ENCODE measurements at places on chromosomes 7 and 10. TPM values are rescaled to one million over a fixed set of nuclear protein-coding genes. Genes with fewer than 3 reads are reported as not detected.

CCDC201 gene
- not detected for total RNA-seq

DNA sequence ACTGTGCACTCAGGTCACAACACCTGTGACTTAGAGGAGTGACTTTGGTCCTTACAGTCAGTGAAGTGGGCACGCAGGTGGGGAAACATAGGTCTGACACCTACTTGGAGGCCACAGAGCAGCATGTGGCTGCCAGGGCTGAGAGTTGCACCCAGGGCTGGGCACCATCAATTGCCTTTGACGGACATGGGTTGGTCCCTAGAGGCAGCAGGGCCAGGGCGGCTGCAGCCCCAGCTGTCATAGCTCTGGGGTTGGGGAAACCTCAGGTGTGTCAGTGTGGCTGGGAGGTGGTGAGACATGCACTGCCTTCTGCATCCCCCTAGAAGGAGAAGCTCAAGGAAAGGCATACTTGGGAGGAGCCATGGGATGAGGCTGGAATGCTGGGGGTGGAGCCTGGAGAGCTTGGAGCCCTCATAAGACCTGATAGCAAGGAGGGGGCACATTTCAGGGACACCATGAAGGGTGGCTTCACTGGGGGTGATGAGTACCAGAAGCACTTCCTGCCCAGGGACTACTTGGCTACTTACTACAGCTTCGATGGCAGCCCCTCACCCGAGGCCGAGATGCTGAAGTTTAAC, at the start of gene INMT:
Gene INMT (plus strand): TSS at position 440 of the 578 bp plus-strand sequence. CDS start 16 bp downstream, at position 456.
- DNase-seq: no peak

SPDYE6 gene
- not detected for total RNA-seq

- no peak for DNase-seq
These were observed 358.5 kb upstream of the ANKRD30A start for GRCh38 chr10:36766940-36767339.

- no peak for DNase-seq
These were observed 20.5 kb downstream of the BNIP3 start for GRCh38 chr10:131961047-131961776.

LLCFC1 gene
- not detected for total RNA-seq

LRRC61 gene
- total RNA-seq: 54.9 TPM

- DNase-seq: no peak
These were observed 259.7 kb upstream of the PITRM1 start for GRCh38 chr10:3432081-3432825.

DNA sequence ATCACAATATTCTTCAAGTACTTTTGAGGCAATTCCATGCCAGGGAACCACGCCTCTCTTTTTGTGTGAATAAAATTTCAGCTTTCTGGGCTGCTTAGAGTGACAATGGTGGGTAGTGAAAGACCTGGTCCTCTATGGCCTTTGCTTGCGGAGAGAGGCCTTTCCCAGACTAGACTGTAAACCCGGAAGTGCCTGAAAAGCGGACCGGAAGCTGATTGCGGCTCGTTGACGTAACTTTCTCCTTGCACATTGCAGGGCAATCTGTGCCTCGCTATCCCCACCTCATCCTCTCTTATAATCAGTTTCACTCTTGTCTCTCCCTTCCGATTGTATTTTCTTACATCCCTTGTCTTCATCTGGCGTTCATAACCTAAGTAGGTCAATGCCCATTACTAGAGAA, 310.4 kb downstream of the CAMK1D start:
- no peak for DNase-seq

SAP25 gene
- not detected for total RNA-seq

STEAP1 gene
- not detected for total RNA-seq

DNA sequence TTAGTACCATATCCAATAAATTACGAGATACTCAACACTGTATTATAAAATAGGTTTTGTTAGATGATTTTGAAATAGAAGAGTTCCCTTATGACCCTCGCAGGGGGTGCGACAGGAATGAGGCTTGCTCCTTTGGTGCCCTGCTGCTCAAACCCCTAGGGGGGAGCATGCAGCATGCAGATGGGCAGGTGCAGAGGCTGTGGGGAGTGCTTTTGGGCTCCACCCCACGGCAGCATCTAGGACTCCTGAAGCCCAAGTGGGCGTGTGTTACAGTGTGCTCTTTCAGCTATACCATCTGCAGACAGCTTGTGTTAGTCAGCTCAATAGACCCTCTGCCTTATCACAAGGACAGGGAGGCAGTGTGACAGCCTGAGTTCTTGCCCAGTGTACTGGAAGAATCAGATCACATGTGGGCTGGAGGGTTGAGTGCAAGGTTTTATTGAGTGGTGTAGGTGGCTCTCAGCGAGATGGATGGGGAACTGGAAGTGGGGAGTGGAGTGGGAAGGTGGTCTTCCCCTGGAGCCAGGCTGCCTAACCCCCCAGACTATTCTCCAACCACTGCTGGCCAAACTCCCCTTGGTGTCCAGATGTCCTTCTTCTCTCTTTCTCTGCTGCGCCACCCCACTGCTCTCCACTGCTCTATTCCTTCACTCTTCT, 3.1 kb upstream of the MRC1 start:
- no peak for DNase-seq

DNA sequence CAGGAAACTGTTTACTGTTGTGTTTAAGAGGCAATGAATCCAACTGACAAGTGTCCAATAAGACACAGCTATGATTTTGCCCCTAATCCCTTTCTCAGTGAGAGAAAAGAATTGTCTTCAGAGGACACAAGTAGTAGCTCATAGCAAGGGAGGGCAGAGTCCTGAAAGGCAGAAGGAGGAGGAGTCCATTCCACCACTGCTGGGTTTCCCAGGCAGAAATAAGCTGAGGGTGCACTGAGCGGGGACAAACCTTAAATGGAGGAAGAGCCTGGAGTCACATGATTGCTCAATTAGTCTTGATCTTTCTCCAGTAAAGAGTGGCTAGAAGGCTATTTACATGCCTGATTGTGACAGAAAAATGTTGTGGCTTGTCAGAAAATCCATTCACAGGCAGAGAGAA, 573.8 kb downstream of the POM121L12 start:
- DNase-seq: no peak

GRCh38 chr7:45236666-45237065, 79.1 kb downstream of the RAMP3 start:
- no peak for DNase-seq

PLEKHS1 gene
- total RNA-seq: not detected

DNA sequence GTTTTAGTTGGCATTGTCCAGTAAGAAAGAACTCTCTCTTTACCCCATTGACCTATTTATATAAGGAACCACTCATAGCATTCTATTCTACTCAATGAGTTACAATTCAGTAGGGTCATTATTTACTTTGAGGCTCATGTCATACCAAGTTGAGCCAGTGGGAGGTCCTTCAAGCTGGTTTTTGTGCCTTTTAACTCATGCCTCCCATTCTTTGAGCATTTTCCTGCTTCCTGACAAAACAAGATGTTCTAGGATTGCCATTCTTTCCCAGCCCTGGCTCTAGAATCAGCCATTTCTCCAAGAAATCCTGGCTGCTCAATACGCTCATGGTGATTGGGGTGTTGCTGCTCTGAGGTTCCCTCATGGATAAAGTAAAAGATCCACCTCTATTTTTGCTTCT, 250.1 kb downstream of the ABCA13 start:
- peak; percentile 43 for DNase-seq

DNA sequence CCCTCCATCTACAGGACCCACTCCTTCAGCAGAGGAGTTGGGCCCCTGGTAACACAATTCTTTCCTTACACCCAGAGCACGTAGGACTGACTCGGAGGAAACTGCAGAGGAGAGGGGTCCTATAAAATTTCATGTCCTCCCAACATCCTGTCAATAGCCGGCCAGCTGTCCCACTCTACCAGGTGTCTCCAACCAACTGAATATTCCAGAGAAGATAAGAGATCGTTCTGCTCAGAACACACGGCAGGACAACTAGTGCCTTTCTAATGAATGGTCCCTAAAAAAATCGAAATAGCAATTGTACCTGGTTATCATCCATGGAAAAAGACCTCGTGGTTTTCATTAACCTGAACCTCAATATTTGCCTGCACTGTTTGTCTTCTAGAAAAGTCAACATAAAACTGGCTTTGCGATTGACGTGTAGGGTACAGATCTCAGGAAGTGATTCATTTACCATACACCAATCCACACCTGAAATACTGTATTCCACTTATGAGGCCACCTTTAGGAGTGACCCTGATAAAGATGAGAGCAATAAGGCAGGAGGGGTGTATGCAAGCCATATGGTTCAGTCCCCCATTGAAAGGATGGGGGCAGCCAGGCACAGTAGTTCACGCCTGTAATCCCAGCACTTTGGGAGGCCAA, 111.7 kb downstream of the PARP12 start:
- DNase-seq: no peak

PRSS1 gene
- total RNA-seq: not detected

DNA sequence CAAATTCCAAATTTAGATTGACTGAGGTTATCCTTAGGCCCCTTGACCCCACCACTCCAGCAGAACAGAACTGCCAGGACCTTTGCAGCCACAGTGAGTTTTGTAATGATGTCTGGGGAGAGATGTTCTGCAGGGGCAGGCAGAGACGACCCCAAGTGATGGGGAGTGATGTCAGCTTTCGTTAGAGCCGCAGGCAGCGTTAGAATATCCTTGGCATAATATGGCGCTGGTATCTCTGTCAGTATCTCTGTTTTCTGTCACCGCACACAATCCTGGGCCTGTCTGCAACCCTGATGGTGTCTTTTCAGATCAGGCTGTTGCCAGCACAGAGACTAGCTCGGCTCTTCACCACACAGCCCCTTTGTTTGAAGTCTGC, 1083.6 kb downstream of the KCNMA1 start:
- no peak for DNase-seq

KIAA1549 gene
- total RNA-seq: 0.58 TPM

DNA sequence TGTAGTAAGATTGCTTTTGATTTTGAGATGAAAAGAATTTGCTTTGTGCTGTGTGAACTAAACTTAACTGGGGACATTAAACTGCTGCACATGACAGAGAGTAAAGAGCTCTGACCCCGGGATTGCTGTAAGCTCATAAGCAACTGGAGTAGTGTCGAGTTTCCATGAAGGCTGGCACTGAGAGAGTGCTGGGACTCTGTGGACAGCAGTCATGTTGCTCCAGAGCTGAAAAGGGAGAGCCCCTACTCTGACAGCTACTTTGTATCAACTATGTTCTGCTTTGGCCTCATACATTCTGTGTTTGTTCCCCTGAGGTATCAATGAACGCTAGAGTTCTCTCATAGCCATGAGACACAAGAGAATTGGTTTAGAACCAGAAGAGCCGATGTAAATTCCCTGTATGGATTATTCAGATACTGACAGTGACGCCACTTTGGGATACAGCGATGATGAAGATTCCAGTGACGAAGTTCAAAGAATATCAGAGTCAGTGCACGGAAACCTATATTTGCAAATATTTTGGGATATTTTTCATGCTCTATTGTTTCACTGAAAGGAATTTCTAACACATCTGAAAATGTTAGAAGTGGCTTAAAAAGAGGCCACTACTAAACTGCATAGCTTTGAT, 185.9 kb upstream of the DKK1 start:
- no peak for DNase-seq

IGF2BP3 gene
- total RNA-seq: 72.6 TPM

LRMDA gene
- 20.3 TPM for total RNA-seq

GRCh38 chr7:152865461-152865860, 105.9 kb downstream of the ACTR3B start:
- no peak for DNase-seq

GRCh38 chr10:34231441-34232180, 583.5 kb downstream of the PARD3 start:
- DNase-seq: no peak

NRG3 gene
- 0.87 TPM for total RNA-seq

ARMC3 gene
- total RNA-seq: 5.2 TPM

FOXI2 gene
- total RNA-seq: not detected

- no peak for DNase-seq
These were observed 61.8 kb downstream of the NEBL start for GRCh38 chr10:20835335-20835734.

- DNase-seq: no peak
These were observed 50.8 kb downstream of the CDK13 start for GRCh38 chr7:40000734-40001315.

ZNF775 gene
- total RNA-seq: 10.2 TPM

DNA sequence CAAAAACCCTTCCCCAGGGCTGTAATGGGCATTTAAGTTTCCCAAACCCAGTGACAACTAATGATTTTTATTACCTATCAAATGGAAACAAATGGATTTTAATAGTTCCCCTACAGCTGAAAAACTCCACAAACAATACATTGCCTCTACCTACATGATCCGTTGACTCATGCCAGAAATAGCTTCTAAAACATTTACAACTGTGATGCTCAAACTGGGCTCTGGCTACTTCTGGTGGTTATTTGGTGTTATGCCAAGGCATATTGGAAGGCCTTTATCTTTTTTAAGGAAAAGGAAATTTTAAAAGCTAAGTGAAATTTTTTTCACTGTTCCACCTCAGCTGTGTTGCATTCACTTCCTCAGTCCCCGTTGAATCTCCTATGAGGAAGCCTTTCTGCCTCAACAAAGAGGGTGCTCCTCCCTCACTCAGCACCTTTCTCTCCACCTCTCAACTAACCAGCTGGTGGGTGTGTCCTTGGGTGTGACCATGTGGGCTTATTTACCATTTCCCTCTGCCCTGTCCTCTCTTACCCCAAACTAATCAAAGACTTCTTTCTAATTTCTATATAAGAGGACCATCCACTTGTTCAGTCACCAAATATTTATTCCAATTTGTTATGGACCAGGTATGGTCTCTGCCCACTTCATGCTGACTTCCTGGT, 82.9 kb downstream of the PRTFDC1 start:
- no peak for DNase-seq

GTPBP4 gene
- 80.1 TPM for total RNA-seq

- DNase-seq: no peak
These were observed 21.2 kb downstream of the EVX1 start for GRCh38 chr7:27263781-27264180.

- no peak for DNase-seq
These were observed 81.7 kb downstream of the ABCA13 start for GRCh38 chr7:48252995-48253394.

LRRD1 gene
- not detected for total RNA-seq

CNPY1 gene
- not detected for total RNA-seq

DNA sequence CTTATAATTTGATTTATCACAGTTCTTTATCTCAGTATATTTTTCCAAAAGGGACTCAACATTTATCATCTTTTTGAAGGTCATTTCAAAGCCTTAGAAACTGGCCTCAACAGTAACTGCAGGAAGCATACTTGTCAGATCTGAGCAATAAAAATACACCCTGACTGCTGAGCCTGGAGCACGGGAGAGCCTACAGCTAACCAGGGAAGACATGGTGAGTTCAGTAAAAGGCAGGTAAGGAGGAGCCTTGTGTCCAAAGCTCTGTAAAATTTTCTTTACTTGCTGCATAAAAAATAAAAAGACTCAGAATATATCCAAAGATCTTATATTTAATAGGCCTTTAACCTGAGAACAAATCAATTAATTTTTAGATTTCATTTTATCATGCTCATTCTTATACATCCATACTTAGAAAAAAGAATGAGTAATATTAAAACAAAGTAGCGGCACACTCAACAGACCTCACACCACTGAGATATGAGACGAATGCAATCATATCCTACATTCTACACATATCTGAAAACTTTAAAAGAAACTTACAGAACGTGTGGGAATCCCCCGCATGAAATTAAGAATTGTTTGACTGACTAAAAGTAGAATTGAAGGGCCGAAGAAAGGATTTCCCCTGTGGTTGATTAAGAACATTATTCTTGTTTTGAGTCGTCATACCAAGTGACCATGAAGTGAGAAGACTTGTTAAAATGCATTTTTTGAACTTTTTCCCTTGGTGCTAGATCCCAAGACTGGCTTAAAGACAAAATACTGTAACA, 296.4 kb upstream of the MKLN1 start:
- DNase-seq: no peak
